T-helper 17 cell (primary cell): ENCODE measurements at places on chromosomes 7 and 10.
A peak's percentile ranks its signal among the peaks of the same experiment; 100 is the strongest.

GRCh38 chr10:96639899-96640298, 53.1 kb upstream of the TM9SF3 start:
- peaks cover 2% of the 10 kb centered on the region for H3K4me1 ChIP-seq
- no peaks in the 10 kb centered on the region for H3K36me3 ChIP-seq
- H3K27me3 ChIP-seq = no peaks in the 10 kb centered on the region
- H3K27ac ChIP-seq = no peak overlapping the region
- DNase-seq = no peak

- DNase-seq = no peak
- no peaks in the 10 kb centered on the region for H3K27me3 ChIP-seq
- H3K27ac ChIP-seq = peak overlapping the region; percentile 84
- no peak overlapping the region for H3K4me3 ChIP-seq
- peaks cover 36% of the 10 kb centered on the region for H3K4me1 ChIP-seq
- peaks cover 7% of the 10 kb centered on the region for H3K36me3 ChIP-seq
Measured at GRCh38 chr7:76333511-76334101, 25.2 kb downstream of the YWHAG start.

DNA sequence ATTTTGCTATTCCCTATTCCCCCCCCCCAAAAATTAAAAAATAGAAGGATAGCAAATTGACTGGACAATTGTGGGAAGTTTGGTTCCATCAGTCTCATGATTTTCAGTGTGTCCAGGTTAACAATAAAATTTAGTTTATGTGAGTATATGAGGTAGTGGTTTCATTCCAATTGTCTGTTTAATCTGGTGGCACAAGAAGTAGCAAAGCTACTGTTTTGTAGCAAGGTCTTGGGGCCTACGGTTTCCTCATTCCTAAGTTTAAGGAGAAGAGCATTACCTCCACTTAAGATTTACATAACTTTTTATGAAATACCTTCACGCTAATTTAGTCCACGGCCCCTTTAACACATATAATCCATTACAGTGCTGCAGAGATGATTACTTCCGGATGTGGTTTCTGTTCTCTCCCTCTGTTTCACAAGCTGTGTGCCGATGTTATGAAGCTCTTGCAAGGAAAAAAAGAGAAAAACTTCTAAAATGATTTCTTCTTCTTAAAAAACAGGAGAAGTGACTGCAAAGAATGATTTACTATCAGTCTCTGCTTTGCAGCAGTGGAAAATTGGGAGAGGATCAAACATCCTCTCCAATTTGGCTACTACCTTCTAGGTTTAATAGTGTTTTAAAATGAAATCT, 32.7 kb upstream of the NPVF start:
- H3K4me1 ChIP-seq = peaks cover 10% of the 10 kb centered on the region
- H3K27ac ChIP-seq = peak overlapping the region; percentile 62
- peaks cover 5% of the 10 kb centered on the region for H3K36me3 ChIP-seq
- DNase-seq = no peak
- peak overlapping the region; percentile 70 for H3K4me3 ChIP-seq
- peaks cover 40% of the 10 kb centered on the region for H3K27me3 ChIP-seq

GRCh38 chr10:95976362-95977229, 66.8 kb upstream of the CCNJ start:
- peaks cover 22% of the 10 kb centered on the region for H3K27me3 ChIP-seq
- no peak overlapping the region for H3K4me3 ChIP-seq
- H3K4me1 ChIP-seq = no peaks in the 10 kb centered on the region
- H3K36me3 ChIP-seq = no peaks in the 10 kb centered on the region
- DNase-seq = no peak

- no peak overlapping the region for H3K4me3 ChIP-seq
- DNase-seq = no peak
- H3K27ac ChIP-seq = no peak overlapping the region
- peaks cover 68% of the 10 kb centered on the region for H3K27me3 ChIP-seq
Measured at GRCh38 chr10:120012131-120012400, 119.5 kb downstream of the SEC23IP start.

- H3K27me3 ChIP-seq = peaks cover 16% of the 10 kb centered on the region
- H3K36me3 ChIP-seq = no peaks in the 10 kb centered on the region
- no peak for DNase-seq
- H3K27ac ChIP-seq = no peak overlapping the region
- H3K4me1 ChIP-seq = no peaks in the 10 kb centered on the region
- H3K4me3 ChIP-seq = no peak overlapping the region
Measured at GRCh38 chr7:157857578-157858075, 520.8 kb downstream of the DNAJB6 start.

- H3K36me3 ChIP-seq = no peaks in the 10 kb centered on the region
- peak overlapping the region; percentile 81 for H3K4me3 ChIP-seq
- peak overlapping the region; percentile 47 for H3K27ac ChIP-seq
Measured at GRCh38 chr10:4121502-4122380, 336.7 kb upstream of the KLF6 start.

GRCh38 chr10:96585736-96586418, 935 bp downstream of the TM9SF3 start:
- no peaks in the 10 kb centered on the region for H3K36me3 ChIP-seq
- DNase-seq = no peak
- H3K27me3 ChIP-seq = no peaks in the 10 kb centered on the region
- peak overlapping the region; percentile 96 for H3K27ac ChIP-seq

DNA sequence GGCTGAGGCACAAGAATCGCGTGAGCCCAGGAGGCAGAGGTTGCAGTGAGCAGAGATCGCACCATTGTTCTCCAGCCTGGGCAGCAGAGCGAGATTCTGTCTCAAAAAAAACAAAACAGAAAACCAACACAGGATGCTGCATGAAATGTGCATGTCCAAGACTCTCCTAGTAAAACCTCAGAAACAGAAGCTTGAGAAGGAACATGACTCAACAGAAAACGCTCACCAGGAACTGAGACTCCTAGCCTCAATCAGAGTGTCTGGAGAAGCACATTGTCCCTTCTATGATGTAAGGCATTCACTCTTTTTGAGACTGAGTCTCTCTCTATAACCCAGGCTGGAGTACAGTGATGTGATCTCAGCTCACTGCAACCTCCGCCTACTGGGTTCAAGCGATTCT, 168.3 kb downstream of the MYOF start:
- H3K4me1 ChIP-seq = peaks cover 3% of the 10 kb centered on the region
- peaks cover 42% of the 10 kb centered on the region for H3K27me3 ChIP-seq
- no peaks in the 10 kb centered on the region for H3K36me3 ChIP-seq

- peak overlapping the region; percentile 93 for H3K27ac ChIP-seq
- peaks cover 1% of the 10 kb centered on the region for H3K36me3 ChIP-seq
Measured at GRCh38 chr7:99465421-99465768, 572 bp downstream of the ATP5MF start.

GRCh38 chr10:80141696-80142460, 9.3 kb downstream of the PLAC9 start:
- H3K4me1 ChIP-seq = peaks cover 24% of the 10 kb centered on the region
- H3K4me3 ChIP-seq = peak overlapping the region; percentile 55
- H3K36me3 ChIP-seq = peaks cover 9% of the 10 kb centered on the region
- H3K27me3 ChIP-seq = peaks cover 38% of the 10 kb centered on the region

DNA sequence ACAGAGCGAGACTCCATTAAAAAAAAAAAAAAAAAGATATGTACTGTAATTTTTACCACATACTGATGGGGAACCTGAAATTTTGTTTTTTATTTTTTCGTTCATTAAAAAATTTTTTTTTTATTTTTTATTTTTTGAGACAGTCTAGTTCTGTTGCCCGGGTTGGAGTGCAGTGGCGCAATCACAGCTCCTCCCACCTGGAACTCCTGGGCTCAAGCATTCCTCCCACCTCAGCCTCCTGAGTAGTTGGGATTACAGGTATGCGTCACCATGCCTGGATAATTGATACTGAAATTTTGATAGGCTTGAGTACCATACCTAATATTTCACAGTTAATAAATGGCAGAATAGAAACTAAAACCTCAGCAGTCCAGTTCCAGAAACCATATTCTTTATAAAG, 20.9 kb upstream of the HELLS start:
- no peak overlapping the region for H3K27ac ChIP-seq
- H3K27me3 ChIP-seq = peaks cover 15% of the 10 kb centered on the region
- H3K36me3 ChIP-seq = peaks cover 2% of the 10 kb centered on the region

DNA sequence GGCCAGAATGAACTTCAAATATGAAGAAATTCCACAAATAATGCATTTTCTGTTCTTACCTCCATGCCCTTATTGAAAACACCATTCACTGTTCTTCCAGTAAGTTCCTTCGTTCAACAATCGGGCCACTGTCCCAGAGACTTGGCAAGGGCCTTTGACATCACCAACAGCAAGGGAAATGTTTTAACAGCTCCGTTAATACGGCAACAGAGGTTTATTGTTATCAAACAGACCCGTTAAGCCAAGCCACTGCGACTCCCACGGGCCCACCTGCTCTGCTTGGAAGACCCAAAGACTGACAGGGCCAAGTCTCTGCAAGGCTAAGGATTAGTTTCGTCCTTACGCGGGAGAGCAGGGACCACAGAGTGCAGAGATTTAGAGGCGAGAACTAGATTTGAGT, 43.4 kb upstream of the LYZL1 start:
- H3K36me3 ChIP-seq = no peaks in the 10 kb centered on the region
- DNase-seq = no peak
- H3K27me3 ChIP-seq = peaks cover 10% of the 10 kb centered on the region
- no peak overlapping the region for H3K4me3 ChIP-seq

- DNase-seq = no peak
- no peak overlapping the region for H3K4me3 ChIP-seq
- peaks cover 2% of the 10 kb centered on the region for H3K4me1 ChIP-seq
- H3K27ac ChIP-seq = no peak overlapping the region
- peaks cover 56% of the 10 kb centered on the region for H3K27me3 ChIP-seq
Measured at GRCh38 chr10:122115874-122116273, 126.9 kb downstream of the TACC2 start.

- H3K36me3 ChIP-seq = peaks cover 3% of the 10 kb centered on the region
- H3K27me3 ChIP-seq = peaks cover 20% of the 10 kb centered on the region
- DNase-seq = no peak
- H3K4me1 ChIP-seq = no peaks in the 10 kb centered on the region
- H3K27ac ChIP-seq = no peak overlapping the region
Measured at GRCh38 chr10:102200751-102201640, 25.1 kb upstream of the ELOVL3 start.

GRCh38 chr10:50415292-50415691, 164.0 kb upstream of the ASAH2 start:
- H3K36me3 ChIP-seq = no peaks in the 10 kb centered on the region
- no peaks in the 10 kb centered on the region for H3K27me3 ChIP-seq
- H3K4me3 ChIP-seq = no peak overlapping the region
- H3K4me1 ChIP-seq = peaks cover 32% of the 10 kb centered on the region
- DNase-seq = no peak

DNA sequence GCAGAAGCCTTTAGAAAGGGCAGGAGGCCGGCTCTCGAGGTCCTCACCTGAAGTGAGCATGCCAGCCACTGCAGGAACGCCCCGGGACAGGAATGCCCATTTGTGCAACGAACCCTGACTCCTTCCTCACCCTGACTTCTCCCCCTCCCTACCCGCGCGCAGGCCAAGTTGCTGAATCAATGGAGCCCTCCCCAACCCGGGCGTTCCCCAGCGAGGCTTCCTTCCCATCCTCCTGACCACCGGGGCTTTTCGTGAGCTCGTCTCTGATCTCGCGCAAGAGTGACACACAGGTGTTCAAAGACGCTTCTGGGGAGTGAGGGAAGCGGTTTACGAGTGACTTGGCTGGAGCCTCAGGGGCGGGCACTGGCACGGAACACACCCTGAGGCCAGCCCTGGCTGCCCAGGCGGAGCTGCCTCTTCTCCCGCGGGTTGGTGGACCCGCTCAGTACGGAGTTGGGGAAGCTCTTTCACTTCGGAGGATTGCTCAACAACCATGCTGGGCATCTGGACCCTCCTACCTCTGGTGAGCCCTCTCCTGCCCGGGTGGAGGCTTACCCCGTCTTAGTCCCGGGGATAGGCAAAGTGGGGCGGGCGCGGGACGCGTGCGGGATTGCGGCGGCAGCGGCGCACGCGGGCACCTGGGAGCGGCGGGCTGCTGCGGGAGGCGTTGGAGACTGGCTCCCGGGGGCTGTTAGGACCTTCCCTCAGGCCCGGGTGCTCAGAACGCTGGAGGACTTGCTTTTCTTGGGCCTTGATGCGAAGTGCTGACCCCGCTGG, at the start of gene FAS:
Gene FAS (plus strand): TSS at position 415 of the 777 bp plus-strand sequence. CDS start 79 bp downstream, at position 494.
- peak within 1 kb of the TSS; percentile 94 for H3K4me3 ChIP-seq
- H3K4me1 ChIP-seq = peaks cover 53% of the 10 kb centered on the region
- peak within 1 kb of the TSS; percentile 99 for H3K27ac ChIP-seq
- peak; percentile 82 for DNase-seq
- H3K36me3 ChIP-seq = peaks cover 3% of the 10 kb centered on the region

DNA sequence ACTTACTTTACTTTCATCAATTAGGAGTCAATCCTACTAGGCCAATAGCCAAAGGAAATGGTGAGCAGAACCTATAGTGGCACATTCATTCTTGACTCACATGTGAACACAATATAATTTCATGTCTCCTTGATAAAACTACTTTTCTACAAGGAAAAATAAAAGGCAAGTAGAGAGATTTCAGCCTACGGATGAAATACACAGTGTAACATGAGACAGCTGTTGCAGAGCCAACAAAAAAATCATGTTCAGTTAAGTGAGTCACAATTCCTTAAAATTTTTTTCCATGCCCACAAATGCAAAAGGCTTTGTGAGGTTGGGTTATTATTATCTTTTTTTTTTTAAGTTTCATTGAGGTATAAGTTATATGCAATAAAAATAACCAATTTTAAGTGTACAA, 54.8 kb downstream of the GPR141 start:
- H3K27me3 ChIP-seq = no peaks in the 10 kb centered on the region
- no peak overlapping the region for H3K4me3 ChIP-seq
- H3K36me3 ChIP-seq = no peaks in the 10 kb centered on the region
- H3K27ac ChIP-seq = no peak overlapping the region
- no peaks in the 10 kb centered on the region for H3K4me1 ChIP-seq
- no peak for DNase-seq

DNA sequence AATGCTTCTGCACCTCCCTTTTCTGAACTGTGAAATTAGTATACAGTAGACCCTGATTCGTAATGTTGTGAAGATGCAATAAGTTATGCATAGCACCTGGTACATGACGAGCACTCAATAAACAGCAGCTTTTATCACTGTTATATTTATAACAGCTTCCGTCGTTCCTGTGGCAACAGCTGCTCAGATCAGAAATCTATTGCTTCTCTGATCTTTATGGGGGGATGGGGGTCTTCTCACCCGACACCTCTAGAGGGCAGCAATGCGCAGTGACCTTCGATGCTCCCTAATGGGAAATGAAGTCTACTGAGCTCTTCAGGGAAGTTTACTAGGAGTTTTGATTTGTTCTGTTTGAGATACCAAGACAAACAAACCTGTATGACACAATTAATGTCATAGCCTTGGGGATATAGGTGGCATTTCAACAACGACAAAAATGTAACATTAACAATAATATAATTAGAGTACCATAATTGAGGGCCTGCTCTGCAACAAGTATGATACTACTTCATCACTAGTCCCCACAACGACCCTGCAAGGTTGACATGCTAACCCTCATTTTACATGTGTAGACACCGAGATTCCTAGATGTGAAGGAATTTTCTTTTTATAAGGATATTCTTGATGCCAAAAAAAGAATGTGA, 289.6 kb downstream of the SFMBT2 start:
- H3K27ac ChIP-seq = peak overlapping the region; percentile 91
- H3K4me3 ChIP-seq = no peak overlapping the region
- peaks cover 17% of the 10 kb centered on the region for H3K27me3 ChIP-seq
- peaks cover 2% of the 10 kb centered on the region for H3K36me3 ChIP-seq
- DNase-seq = peak; percentile 23

- peaks cover 11% of the 10 kb centered on the region for H3K4me1 ChIP-seq
- H3K4me3 ChIP-seq = no peak overlapping the region
- no peak for DNase-seq
- no peaks in the 10 kb centered on the region for H3K36me3 ChIP-seq
Measured at GRCh38 chr7:18198868-18199267, 171.2 kb upstream of the PRPS1L1 start.

- H3K4me1 ChIP-seq = peaks cover 7% of the 10 kb centered on the region
- no peak overlapping the region for H3K27ac ChIP-seq
- DNase-seq = no peak
- peaks cover 3% of the 10 kb centered on the region for H3K36me3 ChIP-seq
- no peak overlapping the region for H3K4me3 ChIP-seq
Measured at GRCh38 chr7:100374601-100375000, 1.3 kb downstream of the PILRA start.
